Stimulated activated CD4-positive, alpha-beta T cell treated with anti-CD3 and anti-CD28 coated beads, Interleukin-15, amount 100 ng/mL, for 24 hours (primary cell): ENCODE measurements at places on chromosomes 12 and 14.

DNA sequence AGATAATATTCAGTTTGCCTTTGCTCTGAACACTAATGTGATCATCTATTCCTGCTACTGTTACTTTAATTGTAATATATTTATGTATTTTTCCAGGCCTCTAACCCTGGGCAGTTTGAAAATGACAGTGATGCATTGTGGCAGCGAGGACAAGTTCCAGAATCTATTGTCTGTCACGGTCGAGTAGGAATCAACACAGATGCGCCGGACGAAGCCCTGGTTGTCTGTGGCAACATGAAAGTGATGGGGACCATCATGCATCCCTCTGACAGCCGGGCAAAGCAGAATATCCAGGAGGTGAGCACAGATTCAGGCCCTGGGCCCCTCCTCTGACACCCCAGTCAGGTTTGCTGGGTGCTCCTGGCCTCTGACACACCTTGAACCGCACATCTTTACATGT lies 78.5 kb downstream of the MYRFL start:
- DNase-seq: no peak

DNA sequence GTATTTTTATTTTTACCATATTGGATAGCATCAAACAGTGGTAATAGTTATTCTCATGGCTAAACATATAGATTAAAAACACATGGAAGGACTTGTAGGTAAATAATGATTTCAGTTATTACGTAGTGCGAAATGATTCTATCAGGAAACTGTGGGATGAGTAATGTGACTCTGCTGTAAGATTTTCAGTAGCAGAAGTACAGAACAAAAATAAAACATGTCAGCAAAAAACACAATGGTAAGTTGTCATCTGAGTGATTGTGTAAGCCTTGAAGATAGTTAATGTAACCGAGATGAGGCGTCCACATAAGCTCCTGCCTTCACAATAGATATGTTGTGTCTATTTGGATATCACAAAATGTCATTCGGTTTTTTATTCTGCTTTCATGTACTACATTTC lies 99.8 kb downstream of the BORCS5 start:
- no peak for DNase-seq

DNA sequence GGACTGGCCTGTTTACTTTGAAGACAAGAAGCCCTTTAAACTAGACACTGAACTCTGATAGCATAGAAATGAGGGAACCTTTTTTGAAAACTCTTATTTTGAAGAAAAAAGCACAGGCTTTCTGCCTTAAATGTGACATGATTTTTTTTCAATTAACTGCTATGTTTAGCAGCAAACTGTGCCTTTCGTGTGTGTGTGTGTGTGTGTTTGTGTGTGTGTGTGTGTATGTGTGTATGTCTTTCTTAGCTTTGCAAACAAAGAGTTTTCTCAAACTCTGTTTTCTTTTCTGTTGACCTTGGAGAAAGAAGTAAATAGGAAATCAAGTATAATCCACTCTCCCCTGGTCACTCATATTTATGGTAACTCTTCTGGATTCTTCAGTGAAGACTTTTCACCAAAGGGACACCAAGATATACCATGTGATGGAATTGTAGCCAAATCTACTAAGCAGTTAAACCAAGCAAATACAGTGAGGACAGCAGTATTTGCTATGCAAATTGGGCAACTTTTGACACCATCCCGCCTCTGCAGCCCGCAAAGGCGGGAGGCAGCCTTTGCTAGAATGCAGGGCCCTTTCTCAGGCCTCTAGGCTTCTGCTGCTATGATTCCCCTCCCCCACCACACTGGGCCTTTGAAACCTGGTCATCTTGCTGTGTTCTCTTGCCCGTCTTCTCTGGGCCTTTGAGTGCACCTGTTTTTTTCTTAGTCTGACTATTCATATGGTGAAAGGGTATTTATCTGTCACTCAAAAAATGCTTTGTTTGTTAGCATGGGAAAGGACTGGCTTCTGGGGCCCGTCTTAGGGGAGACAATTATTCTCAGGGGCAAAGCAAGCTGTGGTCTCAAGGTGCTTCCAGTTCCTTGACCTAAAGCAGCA lies 107.9 kb downstream of the MYRFL start:
- no peak for DNase-seq

GRCh38 chr12:45509187-45509586 lies 220.3 kb upstream of the ARID2 start:
- no peak for DNase-seq

- peak; percentile 49 for DNase-seq
These were observed 601 bp downstream of the ZNF839 start for GRCh38 chr14:102320033-102320660.

GRCh38 chr12:54622463-54623183 lies 12.1 kb downstream of the LACRT start:
- no peak for DNase-seq

DNA sequence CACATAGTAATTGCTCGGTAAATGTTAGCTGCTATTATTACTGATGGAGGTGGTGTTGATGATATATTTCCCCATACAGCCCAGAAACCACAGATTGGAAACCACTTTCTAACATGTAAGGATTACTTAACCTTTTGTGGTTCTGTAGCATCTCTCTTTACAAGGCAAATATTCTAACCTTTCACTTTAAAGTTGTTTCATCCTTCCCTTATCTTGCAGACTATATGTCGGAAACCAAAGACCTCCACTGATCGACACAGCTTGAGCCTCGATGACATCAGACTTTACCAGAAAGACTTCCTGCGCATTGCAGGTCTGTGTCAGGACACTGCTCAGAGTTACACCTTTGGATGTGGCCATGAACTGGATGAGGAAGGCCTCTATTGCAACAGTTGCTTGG lies 75.8 kb downstream of the FRMD6 start:
- DNase-seq: no peak
